Posterior vena cava (tissue), 2 donors: ENCODE measurements at places on chromosomes 16 and 17. TPM values are rescaled to one million over a fixed set of nuclear protein-coding genes. Genes with fewer than 3 reads are reported as not detected.

Gene CES3
- 0.10 TPM for total RNA-seq

Gene CACNA1G
- 1.1 TPM for total RNA-seq

Gene MYLK3
- 0.29 TPM for total RNA-seq

DNA sequence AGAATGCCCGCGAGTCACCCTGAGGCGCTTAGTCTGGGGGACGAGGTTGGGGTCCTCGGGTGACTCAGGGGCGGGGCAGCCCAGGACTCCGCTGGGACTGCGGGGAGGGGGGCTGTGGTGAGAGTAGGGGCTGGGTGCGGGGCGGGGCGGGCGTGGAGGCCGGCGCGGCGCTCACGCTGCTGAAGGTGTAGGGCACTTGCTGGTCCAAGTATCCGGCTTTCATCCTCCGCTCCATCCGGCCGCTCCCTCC lies 832 bp downstream of the ETV4 start:
- DNase-seq, result no peak

DNA sequence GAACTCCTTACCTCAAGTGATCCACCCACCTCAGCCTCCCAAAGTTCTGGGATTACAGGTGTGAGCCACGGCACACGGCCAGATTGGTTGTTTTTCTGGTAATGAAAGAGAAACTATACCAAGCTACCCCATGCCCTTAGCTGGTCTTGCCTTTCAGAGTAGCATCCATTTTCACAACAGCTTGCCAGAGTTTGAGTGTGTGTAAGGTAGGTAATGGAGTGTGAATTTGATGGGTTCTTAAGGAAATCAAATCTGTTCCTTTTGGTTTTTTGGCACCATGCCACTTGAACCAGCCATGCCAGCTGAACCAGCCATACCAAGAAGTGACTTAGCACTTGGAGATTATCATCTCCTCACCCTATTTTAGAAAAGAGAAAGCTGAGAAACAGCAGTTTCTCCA lies 5.1 kb downstream of the CALCOCO2 start:
- no peak for DNase-seq

GRCh38 chr16:67393111-67393787 lies at the start of gene TPPP3:
TSS of gene TPPP3 (minus strand) at chr16:67393498. CDS start at chr16:67391111, 2,387 bp downstream.
- DNase-seq, result peak; percentile 97

- peak; percentile 58 for DNase-seq
Measured at GRCh38 chr16:57537581-57538234, 1.3 kb upstream of the CCDC102A start.

- DNase-seq, result no peak
Measured at GRCh38 chr17:36501351-36501750, 14.9 kb downstream of the ZNHIT3 start.

- no peak for DNase-seq
Measured at GRCh38 chr17:11278186-11278991, 37.4 kb downstream of the SHISA6 start.

DNA sequence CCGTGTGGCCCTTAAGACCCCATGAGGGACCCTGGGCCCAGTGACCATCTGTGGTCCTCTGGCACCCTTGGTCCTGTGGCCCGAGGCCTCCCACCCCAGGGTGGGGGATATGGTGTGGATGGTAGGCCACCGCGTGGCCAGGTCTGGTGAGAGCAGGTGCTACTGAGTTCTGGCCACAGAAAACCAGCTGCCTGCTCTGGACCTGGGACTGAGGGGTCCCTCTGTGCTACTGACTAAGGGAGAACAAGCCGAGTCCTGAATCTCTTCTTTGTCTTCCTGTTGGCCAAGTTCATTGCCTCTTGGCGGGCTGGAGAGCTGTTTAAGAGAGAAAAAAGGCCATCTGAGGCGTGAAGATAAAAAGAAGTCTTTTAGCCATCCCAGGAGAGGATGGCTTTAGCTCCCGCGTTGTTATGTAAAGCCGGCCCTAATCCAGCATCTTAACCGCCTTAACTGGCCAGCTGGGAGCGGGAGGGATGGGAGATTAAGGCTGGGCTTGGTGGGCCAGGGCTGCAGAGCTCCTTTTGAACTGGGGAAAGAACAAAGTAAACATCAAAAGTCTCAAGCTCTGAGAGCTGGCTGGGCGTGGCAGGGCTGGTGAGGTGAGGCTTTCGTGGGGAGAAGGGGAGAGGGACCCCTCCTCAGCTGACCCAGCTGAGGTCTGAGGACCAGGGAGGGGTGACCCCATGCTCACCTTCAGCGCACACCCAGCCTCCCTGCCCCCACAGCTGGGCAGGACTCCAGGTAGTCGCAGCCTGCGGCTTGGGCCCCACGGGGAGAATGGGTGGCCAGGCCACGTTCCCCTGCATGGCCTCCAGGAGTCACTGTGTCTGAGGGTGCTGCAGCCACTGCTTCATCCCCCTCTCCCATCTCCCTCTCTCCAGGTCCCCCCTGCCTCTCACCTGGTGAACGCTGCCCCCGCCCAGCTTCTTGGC lies 62.4 kb downstream of the NKD1 start:
- DNase-seq, result no peak

- DNase-seq, result peak; percentile 90
Measured at GRCh38 chr16:70395345-70395901, 43.5 kb downstream of the ST3GAL2 start.

- DNase-seq, result no peak
Measured at GRCh38 chr17:75338335-75338734, 49.1 kb upstream of the SLC25A19 start.

DNA sequence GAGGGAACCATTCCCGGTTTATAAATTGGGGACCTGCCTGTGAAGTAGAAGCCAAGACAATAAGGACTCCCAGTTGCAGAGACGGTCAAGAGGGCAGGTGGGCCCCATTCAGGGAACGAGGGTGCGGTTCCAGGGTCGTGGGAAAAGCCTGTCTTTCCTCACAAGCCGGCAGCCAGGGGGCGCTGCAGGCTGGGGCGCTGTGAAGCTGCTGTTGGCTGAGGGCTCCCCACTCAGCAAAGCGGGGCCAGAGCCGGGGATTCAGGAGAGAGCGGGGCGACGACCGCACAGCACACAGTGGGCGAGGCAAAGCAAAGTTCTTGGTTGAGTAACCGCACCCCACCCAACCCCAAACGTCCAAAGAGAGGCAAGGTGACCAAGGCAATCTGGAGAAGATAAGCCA lies 24.9 kb downstream of the CDRT15 start:
- no peak for DNase-seq

DNA sequence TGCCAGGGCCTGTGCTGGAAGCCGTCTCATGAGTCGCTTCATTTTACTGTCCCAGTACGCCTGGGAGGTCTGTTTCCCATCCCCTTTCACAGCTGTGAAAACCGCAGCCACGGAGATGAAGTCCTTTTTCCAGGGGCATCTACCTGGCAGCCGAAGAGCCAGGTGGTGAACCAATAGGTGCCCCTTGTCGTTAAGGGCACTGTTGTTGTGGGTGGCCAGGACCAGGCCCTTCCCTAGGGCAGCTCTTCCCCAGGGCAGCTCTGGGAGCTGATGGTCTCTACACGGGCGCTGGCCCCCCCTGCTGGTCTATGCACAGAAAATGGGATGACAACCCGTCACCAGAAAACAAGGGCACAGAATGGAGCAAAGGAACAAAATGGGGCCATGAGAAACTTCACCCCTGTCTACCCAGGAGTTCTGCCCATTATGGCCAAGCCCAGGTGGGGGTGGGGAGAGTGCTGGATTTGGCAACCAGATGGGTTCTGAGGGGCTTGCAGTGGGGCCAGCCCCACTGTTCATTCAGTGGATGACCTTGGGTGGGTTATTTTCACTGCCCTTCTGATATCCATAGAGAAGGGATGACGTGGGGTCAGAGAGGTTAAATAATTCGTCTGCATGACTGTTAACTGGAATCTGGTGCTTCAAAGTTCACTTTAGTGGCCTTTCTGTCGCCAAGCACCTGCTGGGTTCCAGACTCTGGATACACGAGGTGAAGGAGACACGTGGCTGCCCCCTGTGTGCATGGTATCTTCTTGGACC lies 11.5 kb downstream of the RMI2 start:
- peak; percentile 89 for DNase-seq
